ENCODE measurements at places on chromosomes 16 and 17.

DNA sequence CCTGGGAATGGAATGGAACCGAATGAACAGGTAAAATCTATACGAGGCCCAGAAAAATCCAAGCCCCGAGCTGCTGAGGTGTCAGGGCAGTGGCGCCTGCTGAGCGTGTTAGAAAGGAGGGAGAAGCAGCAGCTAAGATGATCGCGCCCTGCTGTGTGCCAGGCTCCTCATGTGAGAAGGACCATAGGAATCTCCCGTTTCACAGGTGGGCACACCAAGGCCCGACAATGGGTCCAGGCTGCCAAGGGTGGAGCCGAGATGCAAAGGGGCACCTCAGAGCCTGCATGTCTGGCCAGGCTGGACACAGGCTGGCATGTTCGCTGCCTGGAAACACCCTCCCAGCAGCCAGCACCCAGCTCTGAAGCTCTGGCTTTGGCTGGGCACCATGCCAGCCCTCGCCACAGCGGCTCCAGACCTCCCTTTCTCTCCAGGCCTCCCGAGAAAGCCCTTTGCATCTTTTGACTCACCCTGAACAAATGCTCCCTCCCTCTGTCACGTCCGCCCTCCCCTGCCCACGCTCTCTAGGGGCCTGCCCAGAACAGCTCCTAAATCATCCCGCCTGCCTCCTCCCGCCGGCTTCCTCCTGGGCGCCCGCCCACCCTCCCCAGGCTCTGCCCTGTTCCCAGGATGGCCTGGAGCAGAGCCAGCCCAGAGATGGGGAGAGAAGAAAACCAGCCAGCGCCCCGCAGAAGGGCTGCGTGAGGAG lies 217.8 kb upstream of the GSE1 start:
- no peak for DNase-seq

GRCh38 chr16:56993204-56993603 lies 3.8 kb downstream of the NLRC5 start:
- DNase-seq, result no peak

DNA sequence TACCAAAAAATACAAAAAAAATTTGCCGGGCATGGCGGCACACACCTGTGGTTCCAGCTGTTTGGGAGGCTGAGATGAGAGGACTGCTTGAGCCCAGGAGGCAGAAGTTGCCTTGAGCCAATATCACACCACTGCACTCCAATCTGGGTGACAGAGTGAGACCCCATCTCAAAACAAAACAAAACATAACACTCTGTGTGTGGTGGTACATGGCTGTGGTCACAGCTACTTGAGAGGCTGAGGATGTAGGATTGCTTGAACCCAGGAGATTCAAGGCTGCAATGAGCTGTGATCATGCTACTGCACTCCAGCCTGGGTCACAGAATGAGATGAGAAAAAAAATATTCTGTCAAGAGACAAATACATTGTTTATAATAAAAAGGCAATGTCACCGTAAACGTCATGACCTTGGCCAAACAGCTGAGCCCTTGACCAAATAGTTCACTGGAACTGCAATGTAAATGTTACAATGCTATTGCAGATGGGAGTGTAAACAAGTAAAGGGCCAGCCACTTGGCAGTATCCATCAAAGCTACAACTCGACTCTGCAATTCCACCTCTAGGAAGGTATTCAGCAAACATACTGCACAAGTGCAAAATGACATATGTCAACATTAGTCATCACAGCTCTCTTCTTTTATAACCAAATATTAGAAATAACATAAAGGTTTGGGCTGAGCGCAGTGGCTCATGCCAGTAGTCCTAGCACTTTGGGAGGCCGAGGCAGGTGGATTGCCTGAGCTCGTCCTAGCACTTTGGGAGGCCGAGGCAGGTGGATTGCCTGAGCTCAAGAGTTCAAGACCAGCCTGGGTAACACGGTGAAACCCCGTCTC lies 16.9 kb downstream of the EARS2 start:
- no peak for DNase-seq

DNA sequence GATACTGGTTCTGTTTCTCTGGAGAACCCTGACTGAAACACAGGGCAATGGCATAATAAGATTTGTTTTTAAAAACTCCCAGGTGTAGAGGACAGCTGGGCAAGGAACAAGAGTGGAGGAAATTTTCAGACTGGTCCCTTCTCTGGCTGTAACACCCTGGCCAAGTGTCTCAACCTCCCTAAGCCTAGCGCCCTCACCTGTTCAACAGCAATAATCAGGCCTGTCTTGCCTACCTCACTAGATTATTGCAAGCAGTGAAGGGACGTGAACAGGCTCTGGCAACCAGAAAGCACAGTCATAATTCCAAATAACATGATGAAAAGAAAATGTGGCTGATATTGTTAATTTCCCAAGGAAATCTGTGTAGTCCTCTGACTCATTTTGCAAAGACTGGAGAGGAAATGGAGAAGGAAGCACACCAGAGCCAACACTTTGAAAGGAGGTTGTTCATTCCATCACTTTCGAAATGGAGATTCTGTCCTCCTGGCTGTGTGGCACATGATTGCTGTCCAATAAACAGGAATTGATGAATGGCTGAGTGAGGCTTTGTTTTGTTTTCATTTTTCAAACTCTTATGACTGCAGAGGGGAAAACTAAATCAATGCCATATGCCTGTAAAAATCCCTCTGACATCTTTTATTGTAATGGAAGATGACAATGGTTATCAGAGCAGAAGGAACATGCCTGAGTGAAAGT lies 87.5 kb upstream of the HLF start:
- no peak for DNase-seq

DNA sequence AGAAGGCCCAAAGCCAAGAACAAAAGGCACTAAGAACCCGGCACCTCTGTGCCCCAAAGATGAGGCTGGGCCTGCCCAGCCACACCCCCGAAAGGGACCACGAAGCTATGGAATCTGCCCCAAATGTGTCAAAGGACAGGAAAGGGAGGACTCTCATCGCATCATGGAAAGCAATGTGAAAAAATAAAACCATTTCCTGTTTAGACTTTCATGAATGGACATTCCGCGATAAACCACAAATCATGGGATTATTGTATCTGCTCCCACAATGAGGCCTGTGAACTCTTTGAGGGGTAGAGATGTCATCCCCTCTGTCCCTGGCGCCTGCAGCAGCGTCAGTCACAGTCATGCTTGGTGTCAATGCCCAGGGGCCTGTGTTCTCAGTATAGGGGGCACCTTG lies 135.0 kb downstream of the COPRS start:
- DNase-seq, result no peak

DNA sequence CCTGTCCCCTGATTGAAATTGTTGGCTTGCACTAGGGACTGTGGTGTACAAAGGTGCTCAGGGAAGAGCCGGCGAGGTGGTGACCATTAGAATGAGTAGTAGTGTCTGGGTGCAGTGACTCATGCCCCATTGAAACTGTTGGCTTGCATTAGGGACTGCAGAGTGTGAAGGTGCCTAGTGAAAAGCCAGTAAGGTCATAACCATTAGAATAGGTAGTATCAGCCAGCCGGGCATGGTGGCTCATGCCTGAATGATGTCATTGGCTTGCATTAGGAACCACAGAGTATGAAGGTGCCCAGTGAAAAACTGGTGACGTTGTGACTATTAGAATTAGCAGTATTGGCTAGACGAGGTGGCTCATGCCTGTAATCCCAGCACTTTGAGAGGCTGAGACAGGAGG lies 78.9 kb downstream of the ABCC6 start:
- DNase-seq, result no peak
